ENCODE measurements at places on chromosomes 16 and 17.

GRCh38 chr17:15381707-15382106 lies 40.3 kb upstream of the TEKT3 start:
- DNase-seq: no peak

DNA sequence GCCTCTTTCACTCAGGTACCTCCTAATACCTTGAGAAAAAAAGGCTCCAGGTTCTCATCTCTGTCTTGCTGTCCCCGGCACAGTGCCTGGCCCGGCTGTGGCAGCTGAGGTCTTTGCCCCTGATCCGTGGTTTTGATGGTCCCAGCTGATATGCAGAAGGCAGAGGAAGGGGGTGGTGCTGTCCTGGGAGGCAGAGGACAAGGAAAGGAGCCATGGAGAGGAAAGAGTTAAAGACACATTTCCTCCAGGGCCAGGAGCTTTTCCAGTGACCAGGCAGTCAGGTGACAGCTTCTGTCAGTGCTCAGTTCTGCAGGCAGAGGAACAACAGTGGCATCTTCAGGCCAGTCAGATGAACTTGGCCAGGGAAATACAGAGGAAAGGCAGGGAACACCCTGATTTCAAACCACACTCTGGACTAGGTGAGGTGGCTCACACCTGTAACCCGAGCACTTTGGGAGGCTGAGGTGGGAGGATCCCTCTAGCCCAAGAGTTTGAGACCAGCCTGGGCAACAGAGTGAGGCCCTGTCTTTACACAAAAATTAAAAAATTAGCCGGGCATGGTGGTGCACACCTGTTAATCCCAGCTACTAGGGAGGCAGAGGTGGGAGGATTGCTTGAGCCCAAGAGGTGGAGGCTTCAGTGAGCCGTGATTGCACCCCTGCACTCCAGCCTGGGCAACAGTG lies 3.3 kb upstream of the COG1 start:
- DNase-seq: no peak

- peak; percentile 72 for DNase-seq
Observed at GRCh38 chr17:48671697-48672171, 45.6 kb upstream of the HOXB9 start.

DNA sequence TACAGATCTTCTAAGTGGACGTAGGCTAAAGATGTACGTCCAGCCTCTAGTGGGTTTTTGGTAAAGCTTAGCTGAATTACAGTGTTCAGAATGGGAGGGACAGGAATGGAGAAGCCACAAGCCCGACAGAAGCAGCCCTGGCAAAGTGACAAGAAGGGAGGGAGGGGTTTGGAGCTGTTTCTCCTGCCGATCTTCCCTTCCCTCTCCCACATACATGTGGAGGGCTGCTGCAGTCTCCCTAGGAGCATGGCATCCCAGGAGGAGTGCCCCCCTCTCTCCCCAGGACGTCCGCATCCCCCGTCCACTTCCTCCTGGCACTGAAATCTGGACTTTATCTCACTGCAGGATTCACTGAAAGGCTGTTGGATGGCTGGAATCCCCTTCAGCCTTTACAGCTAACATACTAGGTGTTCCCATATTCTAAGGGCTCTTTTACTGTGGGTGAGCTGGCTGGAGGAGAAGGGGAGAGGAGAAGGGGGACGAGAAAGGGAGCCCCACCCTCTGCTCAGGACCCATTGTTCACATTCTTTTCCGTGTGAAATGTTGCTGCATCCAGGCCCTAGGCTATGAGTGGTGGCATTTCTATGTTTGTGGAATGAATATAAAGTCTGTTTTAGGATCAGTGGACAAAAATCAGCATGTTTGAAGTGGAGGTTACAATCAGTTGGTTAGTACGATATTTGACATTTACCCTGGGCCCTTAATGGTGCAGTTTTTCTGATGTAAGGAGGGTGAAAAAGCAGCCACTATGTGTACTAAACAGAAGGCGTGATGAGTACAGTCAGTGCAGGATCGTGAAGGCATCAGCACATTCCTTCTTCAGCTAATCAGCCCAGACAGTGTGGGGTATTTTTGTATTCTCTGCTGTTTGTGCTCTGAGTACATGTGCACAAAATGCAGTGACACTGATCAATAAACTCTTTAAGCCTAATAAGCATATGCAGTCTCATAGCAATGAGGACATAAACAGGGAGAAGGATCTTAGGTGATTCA lies 94.6 kb downstream of the SPECC1 start:
- DNase-seq: no peak

DNA sequence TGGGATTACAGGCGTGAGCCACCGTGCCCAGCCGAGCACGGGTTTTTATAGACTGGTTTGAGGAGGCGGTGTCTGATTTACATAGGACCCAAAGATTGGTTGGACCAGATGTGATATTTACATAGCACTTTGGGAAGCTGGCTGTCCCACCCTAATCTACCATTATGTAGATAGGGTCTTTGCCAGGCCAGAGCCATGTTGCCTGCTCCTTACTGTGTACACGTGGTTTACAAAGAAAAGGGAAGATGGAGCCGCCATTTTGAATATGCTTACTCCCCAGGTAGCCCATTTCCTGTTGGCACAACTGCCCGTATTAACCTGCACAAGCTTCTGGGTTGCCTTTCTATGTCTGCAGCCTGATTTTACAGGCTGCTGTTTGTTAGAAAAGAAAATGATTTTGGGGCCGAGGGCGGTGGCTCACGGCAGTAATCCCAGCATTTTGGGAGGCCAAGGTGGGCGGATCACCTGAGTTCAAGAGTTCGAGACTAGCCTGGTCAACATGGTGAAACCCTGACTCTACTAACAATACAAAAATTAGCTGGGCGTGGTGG lies 89.9 kb upstream of the EEF2KMT start:
- DNase-seq: no peak

DNA sequence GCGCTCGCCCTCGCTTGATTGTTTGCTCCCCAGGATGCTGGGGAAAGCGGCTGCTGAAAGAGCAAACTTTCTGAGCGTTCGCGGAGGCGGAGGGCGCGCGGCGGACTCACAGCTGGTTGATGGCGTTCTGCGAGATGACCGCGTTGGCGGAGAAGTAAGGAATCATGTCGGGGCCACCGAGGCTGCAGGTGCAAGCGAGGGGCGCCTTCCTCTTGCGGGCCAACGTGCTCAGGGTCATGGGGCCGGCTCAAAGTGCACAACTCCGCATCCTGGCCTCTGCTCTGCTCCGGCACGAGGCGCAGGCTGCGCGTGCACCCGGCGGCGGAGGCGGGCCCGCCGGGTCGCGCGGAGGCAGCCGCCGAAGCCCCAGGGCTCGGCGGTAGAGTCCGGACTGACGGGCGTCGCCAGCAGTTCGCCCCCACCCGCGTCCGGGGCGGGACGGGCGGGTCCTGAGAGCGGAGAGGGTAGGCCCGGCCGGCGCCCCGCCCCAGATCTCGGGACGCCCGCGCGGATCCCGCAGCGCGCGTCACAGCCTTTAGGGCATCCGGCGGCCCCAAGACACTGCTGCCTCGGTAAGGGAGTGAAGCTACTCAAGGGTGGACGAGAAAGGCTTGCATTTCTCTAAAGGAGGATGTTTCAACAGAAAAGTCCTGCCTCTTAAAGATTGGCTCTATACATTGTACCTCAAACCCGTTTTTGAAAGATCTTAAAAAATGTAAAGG lies 138.5 kb upstream of the CORO6 start:
- peak; percentile 91 for DNase-seq

GRCh38 chr16:81671738-81672597 lies 107.1 kb upstream of the PLCG2 start:
- no peak for DNase-seq

GRCh38 chr17:27295945-27296344 lies 2.0 kb downstream of the WSB1 start:
- DNase-seq: no peak

- no peak for DNase-seq
Observed at GRCh38 chr17:33968350-33969044, 286.6 kb upstream of the CCL2 start.

DNA sequence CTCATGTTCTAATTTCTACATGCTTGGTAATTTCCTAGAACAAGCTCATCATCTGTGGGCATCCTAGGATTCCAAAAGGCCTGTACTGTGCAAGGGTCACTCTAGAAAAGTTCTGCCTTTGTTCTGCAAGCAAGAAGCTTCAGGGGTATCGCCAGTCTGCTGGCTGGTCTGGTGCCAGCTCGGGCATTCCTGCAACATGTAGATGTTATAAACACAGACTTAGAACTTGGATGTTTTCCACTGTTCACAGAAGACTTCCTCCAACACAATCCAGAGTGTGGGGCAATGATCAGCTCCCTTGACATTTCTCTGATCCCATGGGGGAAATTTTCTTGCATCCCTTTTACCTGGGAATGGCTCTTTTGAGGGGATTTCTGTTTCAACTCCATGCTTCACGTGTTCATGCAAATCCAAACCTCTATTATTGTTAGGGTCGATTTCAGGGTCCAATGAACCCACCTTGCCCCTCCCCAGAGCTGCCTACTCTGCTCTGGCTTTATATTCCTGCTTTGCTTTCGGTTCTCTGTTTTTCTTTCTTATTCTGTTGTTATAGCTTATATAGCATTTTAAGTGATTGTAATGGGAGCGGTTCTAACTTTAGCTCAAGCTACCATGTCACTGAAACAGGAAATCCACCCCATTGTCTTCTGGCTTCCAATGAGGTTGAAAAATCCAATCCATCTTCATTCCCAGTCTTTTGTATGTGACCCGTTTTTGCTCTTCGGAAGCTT lies 25.3 kb downstream of the UBE2O start:
- no peak for DNase-seq

DNA sequence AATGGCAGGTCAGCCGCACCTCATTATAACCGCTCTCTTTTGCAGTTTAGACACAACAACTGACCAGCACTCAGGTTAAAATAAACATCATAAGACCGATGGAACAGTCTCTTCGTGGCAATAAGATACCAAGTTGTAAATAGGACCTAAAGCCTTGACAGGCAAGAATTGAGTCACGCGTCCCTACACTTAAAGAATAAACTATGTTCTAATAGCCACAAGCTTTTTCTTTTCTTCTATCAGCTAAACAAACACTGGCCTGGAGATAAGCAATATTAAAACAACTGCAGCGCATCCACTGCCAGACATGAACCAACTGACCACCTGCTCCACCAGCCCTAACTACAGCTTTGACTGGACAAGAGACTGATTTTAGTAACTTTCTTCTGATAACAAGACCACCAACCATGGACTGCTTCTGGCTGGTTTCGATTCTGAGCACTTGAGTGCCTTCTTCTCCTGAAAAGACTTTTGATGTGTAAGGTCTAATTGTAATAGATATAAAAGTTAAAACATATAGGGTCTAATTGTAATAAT lies 17.5 kb downstream of the SLFN12L start:
- DNase-seq: no peak

DNA sequence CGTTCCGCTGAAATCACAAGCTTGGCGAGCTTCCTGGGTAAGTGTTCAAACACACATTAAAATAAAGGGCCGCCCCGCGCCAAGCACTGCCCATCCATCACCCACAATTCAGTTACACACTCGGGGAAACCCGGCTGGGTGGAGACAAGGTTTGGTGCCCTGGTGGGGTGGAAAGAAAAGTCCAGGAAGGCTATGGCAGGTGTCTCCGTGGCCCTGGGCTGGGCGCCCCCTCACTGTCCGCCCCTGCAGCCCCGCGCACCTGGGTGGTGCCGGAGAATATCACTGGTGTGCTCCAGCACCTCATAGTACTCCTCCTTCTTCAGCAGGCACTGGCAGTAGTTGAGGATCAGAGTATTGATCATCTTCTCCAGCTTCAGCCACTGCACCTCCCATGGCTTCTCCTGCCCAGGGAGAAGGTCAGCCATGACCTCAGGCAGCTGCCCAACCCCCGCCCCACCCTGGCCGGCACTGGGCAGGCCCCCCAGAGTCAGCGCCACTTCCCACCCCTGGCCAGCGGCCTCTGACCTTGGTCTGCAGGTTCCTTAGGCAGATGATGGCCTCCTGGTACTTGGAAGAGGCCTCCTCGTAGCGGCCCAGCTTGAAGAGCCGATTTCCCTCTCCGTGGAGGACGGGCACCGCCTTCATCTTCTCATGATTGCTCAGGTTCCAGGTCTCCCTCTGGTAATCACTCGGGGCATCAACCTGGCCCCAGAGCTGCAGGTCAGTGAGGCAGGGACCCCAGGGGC lies 8.4 kb downstream of the AIPL1 start:
- no peak for DNase-seq

DNA sequence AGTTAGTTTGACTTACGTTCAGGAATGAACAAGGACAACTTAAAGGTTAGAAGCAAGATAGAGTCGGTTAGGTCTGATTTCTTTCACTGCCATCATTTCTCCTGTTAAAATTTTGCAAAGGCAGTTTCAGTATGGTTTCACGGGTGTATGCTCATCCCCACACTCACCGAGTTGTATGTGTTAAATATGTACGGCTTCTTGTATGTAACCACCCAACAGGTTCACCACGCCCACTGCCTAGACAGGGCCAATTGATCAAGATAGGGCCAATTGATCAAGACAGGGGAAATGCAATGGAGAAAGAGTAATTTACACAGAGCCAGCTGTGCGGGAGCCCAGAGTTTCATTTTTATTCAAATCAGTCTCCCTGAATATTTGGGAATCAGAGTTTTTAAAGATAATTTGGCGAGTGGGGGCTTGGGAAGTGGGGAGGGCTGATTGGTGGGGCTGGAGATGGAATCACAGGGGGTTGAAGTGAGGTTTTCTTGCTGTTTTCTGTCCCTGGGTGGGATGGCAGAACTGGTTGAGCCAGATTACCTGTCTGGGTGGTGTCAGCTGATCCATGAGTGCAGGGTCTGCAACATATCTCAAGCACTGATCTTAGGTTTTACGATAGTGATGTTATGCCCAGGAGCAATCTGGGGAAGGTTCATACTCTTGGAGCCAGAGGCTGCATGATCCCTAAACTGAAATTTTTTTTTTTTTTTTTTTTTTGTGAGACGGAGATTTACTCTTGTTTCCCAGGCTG lies 62.4 kb upstream of the PLCG2 start:
- no peak for DNase-seq

- DNase-seq: no peak
Observed at GRCh38 chr17:54969658-54970572, 1.4 kb downstream of the STXBP4 start.

GRCh38 chr17:32350666-32351418 lies 885 bp downstream of the ZNF207 start:
- peak; percentile 23 for DNase-seq

- peak; percentile 30 for DNase-seq
Observed at GRCh38 chr17:83083368-83084201, 4.2 kb downstream of the METRNL start.

DNA sequence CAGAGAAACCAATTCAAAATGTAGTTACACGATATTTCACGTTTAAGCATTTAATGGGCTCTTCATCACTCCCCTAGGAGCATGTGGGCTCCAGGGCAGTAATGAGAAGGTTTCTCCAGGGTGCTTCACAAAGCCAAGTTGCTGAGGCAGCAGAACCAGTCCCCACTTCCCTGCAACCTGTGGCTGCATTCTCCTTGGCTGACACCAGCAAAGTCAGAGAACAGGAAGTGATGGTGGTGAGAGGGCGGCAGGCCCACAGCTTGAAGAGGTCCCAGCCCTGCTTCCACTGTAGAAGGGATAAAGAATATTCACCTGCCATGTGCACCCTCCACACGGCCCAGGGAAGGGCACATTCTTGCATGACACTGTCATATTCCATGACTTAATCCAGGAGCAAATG lies 133.2 kb downstream of the CBLN1 start:
- DNase-seq: no peak

- no peak for DNase-seq
Observed at GRCh38 chr16:77271532-77272426, 72.6 kb downstream of the SYCE1L start.

Data from stimulated activated CD4-positive, alpha-beta T cell treated with anti-CD3 and anti-CD28 coated beads, Interleukin-4, amount 100 ng/mL, for 1 hour (primary cell).